ENCODE measurements at places on chromosomes 3 and 15. TPM values are rescaled to one million over a fixed set of nuclear protein-coding genes. Genes with fewer than 3 reads are reported as not detected.

Gene ABHD10
- total RNA-seq = 21.6 TPM

Gene LMAN1L
- not detected for total RNA-seq

DNA sequence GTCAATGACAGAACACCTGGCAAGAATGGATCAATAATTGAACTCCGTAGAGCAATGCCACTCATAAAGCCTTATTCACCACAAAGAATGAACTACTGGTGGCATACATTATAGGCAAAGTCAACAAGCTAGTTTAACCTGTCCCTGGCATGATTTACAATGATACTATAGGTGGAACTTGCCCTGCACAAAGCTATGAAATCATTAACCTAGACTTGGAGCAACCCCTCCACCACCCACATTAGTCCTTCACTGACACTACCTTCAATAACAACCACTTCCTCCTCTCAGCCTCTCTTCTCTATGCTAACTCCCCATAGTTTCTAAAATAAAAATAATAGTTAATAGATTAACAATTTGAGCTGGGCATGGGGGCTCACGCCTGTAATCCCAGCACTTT, 54.4 kb downstream of the ACAP2 start:
- H3K27me3 ChIP-seq = no peaks in the 10 kb centered on the region
- H3K4me3 ChIP-seq = no peak overlapping the region
- no peak overlapping the region for H3K27ac ChIP-seq
- H3K4me1 ChIP-seq = no peaks in the 10 kb centered on the region

DNA sequence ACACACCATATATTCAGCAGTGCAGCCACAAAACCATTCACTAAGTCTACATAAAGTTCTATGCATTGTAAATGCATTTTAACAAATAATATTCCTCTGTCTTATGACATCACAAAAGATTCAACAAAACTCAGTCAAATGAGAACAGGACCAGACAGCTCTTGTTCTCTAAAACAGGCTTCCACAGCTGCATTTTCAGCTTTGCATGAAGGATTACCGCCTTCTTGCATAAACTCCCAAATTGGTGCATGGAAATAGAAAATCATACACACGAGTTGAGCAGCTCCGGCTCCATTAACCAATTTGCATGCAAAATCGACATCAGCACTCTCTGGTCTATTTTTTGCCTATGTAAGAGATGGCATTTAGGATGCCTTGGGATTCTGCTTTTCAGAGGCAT, 66.4 kb downstream of the RFTN1 start:
- no peak for DNase-seq
- no peak overlapping the region for H3K4me3 ChIP-seq
- H3K27me3 ChIP-seq = no peaks in the 10 kb centered on the region
- H3K36me3 ChIP-seq = no peaks in the 10 kb centered on the region
- peaks cover 13% of the 10 kb centered on the region for H3K4me1 ChIP-seq

- no peaks in the 10 kb centered on the region for H3K27me3 ChIP-seq
- H3K4me1 ChIP-seq = peaks cover 3% of the 10 kb centered on the region
- no peaks in the 10 kb centered on the region for H3K36me3 ChIP-seq
- H3K4me3 ChIP-seq = no peak overlapping the region
- DNase-seq = no peak
Measured at GRCh38 chr3:112074616-112075497, 11.3 kb upstream of the C3orf52 start.

- no peak overlapping the region for H3K4me3 ChIP-seq
- no peaks in the 10 kb centered on the region for H3K36me3 ChIP-seq
- H3K27ac ChIP-seq = no peak overlapping the region
- DNase-seq = no peak
Measured at GRCh38 chr3:127518456-127519081, 72.0 kb downstream of the TPRA1 start.

DNA sequence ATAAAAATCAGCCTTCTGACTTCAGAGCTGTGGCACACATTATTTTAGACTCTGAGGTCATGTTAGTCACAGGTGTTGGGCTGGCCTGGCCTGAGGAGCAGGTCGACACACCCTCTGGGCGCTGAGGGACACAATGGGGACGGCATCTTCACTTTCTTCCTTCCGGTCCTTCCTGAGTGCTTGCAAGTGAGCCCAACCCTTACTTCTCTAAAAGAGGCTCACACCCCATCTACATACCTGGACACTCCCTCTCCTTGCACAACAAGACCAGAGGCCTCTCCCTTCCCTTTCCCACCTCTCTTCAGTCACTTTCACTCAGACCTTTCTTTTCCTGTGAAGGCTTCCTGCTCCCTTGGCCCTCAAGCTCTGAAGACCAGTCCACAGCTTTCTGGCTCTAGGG, 85.4 kb downstream of the XXYLT1 start:
- DNase-seq = no peak
- H3K27ac ChIP-seq = no peak overlapping the region
- no peaks in the 10 kb centered on the region for H3K27me3 ChIP-seq
- no peaks in the 10 kb centered on the region for H3K36me3 ChIP-seq
- H3K4me3 ChIP-seq = no peak overlapping the region

DNA sequence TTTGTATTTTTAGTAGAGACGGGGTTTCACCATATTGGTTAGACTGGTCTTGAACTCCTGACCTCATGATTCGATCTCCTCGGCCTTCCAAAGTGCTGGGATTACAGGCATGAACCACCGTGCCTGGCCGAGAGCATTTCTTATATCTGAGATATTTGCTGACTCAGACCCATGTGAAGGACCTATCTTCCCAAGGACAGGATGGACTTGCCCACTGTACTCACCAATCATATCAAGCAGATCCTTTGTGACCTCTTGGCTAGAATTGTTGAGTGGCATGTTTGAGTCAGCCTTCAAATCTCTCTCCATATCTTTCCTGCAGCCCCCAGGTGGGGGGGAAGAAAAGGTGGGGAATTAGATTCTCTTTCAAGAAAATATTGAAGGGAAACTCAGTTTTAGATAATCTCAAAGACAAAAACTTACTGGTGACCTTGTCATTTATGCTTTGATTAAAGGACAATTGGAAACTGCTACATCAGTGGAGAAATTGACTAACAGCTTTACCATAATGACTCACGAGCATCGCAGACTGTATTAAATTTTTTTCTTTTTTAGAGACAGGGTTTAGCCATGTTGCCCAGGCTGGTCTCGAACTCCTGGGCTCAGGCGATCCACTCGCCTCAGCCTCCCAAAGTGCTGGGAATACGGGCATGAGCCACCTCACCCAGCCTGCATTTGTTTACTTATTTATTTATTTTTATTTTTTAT, 3.1 kb downstream of the C3orf62 start:
- H3K36me3 ChIP-seq = no peaks in the 10 kb centered on the region
- no peak for DNase-seq

Gene SPTSSB
- total RNA-seq = 0.39 TPM

DNA sequence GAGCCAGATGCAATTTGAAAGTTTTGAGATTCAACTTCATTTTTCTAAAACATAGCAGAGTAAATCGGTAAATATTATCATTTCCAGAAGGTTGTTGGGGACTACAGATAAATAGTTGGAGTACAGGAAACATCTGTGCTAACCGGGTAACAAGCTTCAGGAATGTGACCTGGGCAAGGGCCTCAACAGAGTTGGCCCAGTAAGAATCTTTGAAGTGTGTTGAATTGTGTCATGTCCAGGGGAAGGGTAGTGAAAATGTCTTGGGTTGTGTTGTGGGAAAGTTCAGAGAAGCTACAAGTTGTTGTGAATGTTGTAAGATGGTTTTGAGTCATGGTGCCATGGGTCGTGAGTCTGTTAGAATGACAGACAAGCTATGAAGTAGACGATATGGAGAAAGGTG, 35.7 kb downstream of the SQOR start:
- H3K27me3 ChIP-seq = no peaks in the 10 kb centered on the region
- no peak overlapping the region for H3K27ac ChIP-seq
- no peak for DNase-seq
- no peaks in the 10 kb centered on the region for H3K36me3 ChIP-seq
- H3K4me3 ChIP-seq = no peak overlapping the region
- H3K4me1 ChIP-seq = no peaks in the 10 kb centered on the region

Gene MYH15
- 0.15 TPM for total RNA-seq

Gene TERC
- not detected for total RNA-seq

DNA sequence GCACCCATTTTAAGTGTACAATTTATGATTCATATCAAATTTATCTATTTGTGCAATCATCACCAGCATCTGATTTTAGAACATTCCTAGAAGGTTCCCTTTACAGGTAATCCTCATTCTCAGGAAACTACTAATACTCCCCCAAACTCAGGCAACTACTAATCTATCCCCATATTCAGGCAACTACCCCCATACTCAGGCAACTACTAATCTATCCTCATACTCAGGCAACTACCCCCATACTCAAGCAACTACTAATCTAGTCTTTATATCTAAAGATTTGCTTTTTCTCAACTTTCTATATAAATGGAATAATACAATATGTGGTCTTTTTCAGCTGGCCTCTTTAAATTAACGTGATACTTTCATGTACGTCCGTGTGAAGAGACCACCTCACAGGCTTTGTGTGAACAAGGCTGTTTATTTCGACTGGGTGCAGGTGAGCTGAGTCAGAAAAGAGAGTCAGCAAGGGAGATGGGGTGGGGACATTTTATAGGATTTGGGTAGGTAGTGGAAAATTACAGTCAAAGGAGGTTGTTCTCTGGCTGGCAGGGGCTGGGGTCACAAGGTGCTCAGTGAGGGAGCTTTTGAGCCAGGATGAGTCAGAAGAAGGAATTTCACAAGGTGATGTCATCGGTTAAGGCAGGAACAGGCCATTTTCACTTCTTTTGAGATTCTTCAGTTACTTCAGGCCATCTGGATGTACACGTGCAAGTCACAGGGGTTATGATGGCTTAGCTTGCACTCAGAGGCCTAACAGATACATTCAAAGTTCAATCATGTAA, 1444.5 kb upstream of the CADM2 start:
- H3K36me3 ChIP-seq = no peaks in the 10 kb centered on the region
- H3K27ac ChIP-seq = no peak overlapping the region
- H3K27me3 ChIP-seq = no peaks in the 10 kb centered on the region
- H3K4me1 ChIP-seq = no peaks in the 10 kb centered on the region
- DNase-seq = no peak
- H3K4me3 ChIP-seq = no peak overlapping the region

Gene GOLGA8S
- 1.4 TPM for total RNA-seq

- no peak for DNase-seq
- H3K4me1 ChIP-seq = peaks cover 7% of the 10 kb centered on the region
- no peak overlapping the region for H3K27ac ChIP-seq
- no peaks in the 10 kb centered on the region for H3K27me3 ChIP-seq
- H3K36me3 ChIP-seq = peaks cover 2% of the 10 kb centered on the region
Measured at GRCh38 chr3:107242579-107242978, 134.7 kb upstream of the CCDC54 start.

Gene PDZRN3
- 86.3 TPM for total RNA-seq

Gene FOXB1
- not detected for total RNA-seq

DNA sequence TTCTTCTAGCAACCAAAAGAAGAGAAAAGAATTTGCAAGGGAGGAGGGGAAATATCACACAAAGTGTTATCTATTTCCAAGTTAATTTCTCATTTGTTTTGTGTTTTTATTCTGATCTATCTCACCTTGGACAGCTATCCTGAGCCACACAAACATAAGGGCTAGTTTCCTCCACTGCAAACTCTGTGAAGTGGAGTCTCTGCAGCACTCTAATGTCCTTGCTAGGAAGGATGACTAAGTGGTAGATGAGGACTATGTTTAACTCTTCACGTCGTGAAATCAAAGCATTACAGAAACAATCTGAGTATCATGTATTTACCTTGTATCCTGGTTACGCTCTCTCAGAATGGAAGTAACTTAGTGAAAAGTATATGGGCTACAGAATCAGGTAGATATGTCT, 33.9 kb upstream of the CHRM5 start:
- no peak for DNase-seq
- no peaks in the 10 kb centered on the region for H3K4me1 ChIP-seq
- no peak overlapping the region for H3K4me3 ChIP-seq
- no peaks in the 10 kb centered on the region for H3K36me3 ChIP-seq
- H3K27me3 ChIP-seq = no peaks in the 10 kb centered on the region

GRCh38 chr15:31487811-31488436, 161.3 kb downstream of the KLF13 start:
- peak overlapping the region; percentile 17 for H3K27ac ChIP-seq
- H3K27me3 ChIP-seq = no peaks in the 10 kb centered on the region
- DNase-seq = no peak
- peaks cover 5% of the 10 kb centered on the region for H3K4me1 ChIP-seq
- no peak overlapping the region for H3K4me3 ChIP-seq

Gene DCUN1D1
- 36.7 TPM for total RNA-seq

- H3K27ac ChIP-seq = no peak overlapping the region
- no peak for DNase-seq
- H3K36me3 ChIP-seq = no peaks in the 10 kb centered on the region
- H3K4me3 ChIP-seq = no peak overlapping the region
- no peaks in the 10 kb centered on the region for H3K4me1 ChIP-seq
Measured at GRCh38 chr3:69866988-69867720, 127.9 kb downstream of the MITF start.

GRCh38 chr15:70494517-70494851, 268.9 kb downstream of the UACA start:
- no peaks in the 10 kb centered on the region for H3K4me1 ChIP-seq
- no peak overlapping the region for H3K27ac ChIP-seq
- H3K36me3 ChIP-seq = no peaks in the 10 kb centered on the region
- H3K27me3 ChIP-seq = no peaks in the 10 kb centered on the region
- no peak for DNase-seq
- no peak overlapping the region for H3K4me3 ChIP-seq

Measured in aorta (tissue), 5 donors.